ENCODE measurements at places on chromosomes 2 and 18. TPM values are rescaled to one million over a fixed set of nuclear protein-coding genes. Genes with fewer than 3 reads are reported as not detected.

Gene ABCB11
- 0.20 TPM for total RNA-seq

Gene FAP
- 27.6 TPM for total RNA-seq

Gene UGT1A8
- not detected for total RNA-seq

Gene NCL
- 159 TPM for total RNA-seq

Gene ACMSD
- total RNA-seq: not detected

Gene TMEM163
- 35.7 TPM for total RNA-seq

Gene TTLL4
- total RNA-seq: 29.8 TPM

Gene PCBP1
- 41.8 TPM for total RNA-seq

Gene RGPD4
- total RNA-seq: 0.10 TPM

Gene SP100
- total RNA-seq: 26.4 TPM

Gene SLC23A3
- total RNA-seq: 1.7 TPM

Gene TDRD15
- total RNA-seq: 0.20 TPM

Gene IL18R1
- total RNA-seq: 1.2 TPM
